RWPE2 (cell line): ENCODE measurements at places on chromosomes 7 and 10.

DNA sequence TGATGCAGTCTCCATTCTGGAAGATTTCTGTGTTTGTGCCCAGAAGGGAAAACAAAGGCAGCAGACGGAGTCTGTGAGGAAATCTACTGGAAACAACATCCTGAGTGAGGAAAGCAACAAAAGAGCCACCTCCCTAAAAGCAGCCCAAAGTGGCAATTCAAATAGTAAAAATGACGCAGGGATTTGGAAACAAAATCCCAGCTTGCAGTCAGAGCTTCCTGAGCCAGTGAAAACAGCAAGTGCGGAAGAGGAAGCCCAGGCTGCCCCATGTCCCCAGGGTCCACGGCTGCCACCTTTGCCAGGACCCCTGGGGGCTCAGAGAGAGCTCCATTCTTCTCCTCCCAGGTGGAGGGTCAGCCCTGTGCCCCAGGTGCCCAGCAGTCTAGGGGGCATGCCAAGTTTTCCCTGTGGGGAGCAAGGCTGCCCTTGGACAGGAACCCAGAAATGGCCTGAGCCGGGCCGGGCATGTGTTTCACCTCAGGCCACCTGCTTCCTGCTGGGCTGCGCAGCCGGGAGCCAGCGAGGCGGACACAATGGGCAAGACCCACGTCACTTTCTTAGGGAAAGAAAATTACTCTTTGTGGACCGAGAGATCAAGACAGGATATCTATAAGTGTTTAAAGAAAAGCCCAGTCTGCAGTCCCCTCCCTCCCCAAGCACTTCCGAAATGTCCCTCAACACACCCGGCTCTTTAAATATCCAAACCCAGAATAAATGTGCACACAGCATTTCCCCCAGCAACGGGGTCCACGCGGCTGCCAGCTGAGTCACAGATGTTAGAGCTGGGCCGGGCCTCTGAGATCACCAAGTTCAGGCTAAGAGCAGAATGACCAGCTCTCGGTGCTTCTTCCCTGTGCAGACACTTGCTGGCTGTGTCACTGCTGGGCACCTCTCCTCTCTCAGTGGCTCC lies 231.1 kb downstream of the ARHGAP12 start:
- no peak for DNase-seq

GRCh38 chr7:28729727-28730126 lies 228.4 kb downstream of the TRIL start:
- no peak for DNase-seq

GRCh38 chr7:92359801-92360200 lies 87.5 kb upstream of the GATAD1 start:
- no peak for DNase-seq

GRCh38 chr7:148621563-148621962 lies 31.0 kb downstream of the C7orf33 start:
- no peak for DNase-seq

DNA sequence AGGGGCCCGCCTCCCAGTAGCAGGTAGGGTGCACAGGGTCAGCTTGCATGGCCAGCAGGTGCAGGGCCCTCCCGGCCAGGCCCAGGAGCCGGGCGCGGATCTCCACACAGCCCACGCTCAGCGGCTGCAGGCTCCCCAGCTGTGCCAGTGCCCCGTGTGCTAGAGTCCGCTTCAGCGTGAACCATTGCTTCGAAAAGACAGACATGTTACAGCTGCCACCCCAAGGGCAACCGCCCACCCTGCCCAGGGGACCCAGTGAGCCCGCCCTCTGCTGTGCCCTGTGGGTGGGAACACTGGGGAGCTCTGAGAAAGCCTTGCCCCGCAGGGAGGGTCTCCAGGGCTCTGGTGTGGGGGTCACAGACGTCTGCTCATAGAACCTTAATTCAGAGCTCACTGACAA lies 64.3 kb upstream of the NKX6-2 start:
- DNase-seq = peak; percentile 51

GRCh38 chr10:124237282-124237961 lies 144.0 kb upstream of the CHST15 start:
- no peak for DNase-seq

GRCh38 chr10:88512599-88512998 lies 70.5 kb downstream of the RNLS start:
- no peak for DNase-seq

GRCh38 chr7:45084901-45085618 lies 3.7 kb downstream of the NACAD start:
- DNase-seq = no peak

DNA sequence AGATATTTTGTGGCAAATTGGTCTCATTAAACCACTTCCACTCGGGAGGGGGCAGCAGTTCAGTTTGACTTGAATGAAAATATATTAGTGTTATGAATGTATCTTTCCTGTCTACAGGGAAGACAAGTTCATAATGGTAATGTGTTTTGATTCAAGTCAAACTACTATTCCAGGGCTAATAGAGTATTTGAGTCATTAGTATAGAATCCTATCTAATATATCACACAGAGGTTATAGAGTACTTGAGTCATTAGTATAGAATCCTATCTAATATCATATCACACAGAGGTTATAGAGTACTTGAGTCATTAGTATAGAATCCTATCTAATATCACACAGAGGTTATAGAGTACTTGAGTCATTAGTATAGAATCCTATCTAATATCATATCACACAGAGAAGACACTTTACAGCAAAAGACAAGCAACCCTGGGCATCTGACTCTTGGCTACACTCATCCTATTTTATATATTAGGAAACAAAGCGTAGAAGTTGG lies 199.7 kb upstream of the MAGI2 start:
- no peak for DNase-seq

- DNase-seq = no peak
These were observed 50.5 kb downstream of the TMEM209 start for GRCh38 chr7:130154501-130155317.
